SK-N-SH (cell line): ENCODE measurements at places on chromosomes 13 and 19.

DNA sequence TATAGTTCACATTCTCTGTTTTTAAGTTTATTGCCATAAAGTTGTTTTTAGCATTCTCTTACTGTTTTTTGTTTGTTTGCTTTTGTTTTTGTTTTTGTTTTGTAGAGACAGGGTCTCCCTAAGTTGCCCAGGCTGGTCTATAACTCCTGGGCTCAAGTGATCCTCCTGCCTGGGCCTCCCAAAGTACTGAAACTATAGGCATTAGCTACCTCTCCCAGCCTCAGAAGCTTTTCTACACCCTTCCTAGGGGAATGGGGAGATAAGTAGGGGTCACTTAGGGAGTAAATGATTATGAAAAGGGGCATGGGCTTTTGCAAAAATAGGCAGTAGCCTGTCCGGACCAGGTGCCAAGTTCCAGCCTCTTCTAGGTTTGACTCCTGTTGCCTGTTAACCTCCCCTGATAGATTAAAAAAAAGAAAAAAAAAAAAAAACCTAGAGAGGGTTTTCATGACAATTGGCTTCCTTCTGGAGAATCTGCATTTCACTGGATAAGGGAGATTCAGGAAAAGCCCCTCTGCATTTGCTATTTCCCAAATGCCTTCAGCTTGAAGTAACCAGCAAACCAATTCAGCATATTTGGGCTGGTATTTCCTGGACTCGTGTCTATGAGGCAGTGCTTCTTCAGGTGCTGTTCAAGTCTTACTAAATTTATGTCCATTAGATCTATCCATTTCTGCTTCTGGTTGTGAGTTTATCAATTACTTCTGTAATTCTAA is 216.8 kb downstream of the TM9SF2 start:
- no peak for DNase-seq
- no peak overlapping the region for H3K4me3 ChIP-seq
- no peaks in the 10 kb centered on the region for H3K27me3 ChIP-seq
- no peak overlapping the region for H3K27ac ChIP-seq
- H3K4me1 ChIP-seq, result no peaks in the 10 kb centered on the region
- no peaks in the 10 kb centered on the region for H3K36me3 ChIP-seq

GRCh38 chr19:44807162-44807561 is 1.7 kb upstream of the BCAM start:
- H3K4me1 ChIP-seq, result peaks cover 13% of the 10 kb centered on the region; the same call in 1 of the 2 replicates
- no peaks in the 10 kb centered on the region for H3K36me3 ChIP-seq
- peaks cover 50% of the 10 kb centered on the region for H3K27me3 ChIP-seq
- no peak overlapping the region for H3K4me3 ChIP-seq
- no peak overlapping the region for H3K27ac ChIP-seq

DNA sequence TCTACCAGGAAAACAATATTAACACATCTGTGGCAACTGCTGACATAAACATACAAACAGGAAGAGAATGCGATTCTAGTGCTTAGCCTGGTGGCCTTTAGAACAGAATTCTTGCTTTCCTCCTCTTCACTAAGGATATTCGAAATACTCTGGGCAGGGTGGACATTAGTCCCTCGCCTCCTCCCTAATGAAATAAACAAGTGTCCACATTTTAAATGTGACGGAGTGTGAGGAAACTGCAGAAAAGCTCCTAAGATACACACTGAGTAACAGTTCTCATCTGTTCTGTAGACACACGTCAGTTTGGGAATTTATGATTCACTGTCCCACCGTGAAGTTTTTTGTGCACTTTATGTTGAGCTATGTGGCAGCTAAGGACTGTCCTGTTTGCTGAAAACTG is 639 bp downstream of the STARD13 start:
- no peak for DNase-seq
- peak overlapping the region; percentile 59 for H3K4me3 ChIP-seq
- peaks cover 27% of the 10 kb centered on the region; the same call in 1 of the 2 replicates for H3K4me1 ChIP-seq
- H3K27ac ChIP-seq, result peak overlapping the region; percentile 93
- no peaks in the 10 kb centered on the region for H3K36me3 ChIP-seq

GRCh38 chr13:47896546-47896945 is 104.5 kb downstream of the SUCLA2 start:
- H3K4me3 ChIP-seq, result no peak overlapping the region
- H3K27ac ChIP-seq, result no peak overlapping the region
- no peaks in the 10 kb centered on the region for H3K36me3 ChIP-seq
- no peaks in the 10 kb centered on the region for H3K4me1 ChIP-seq

DNA sequence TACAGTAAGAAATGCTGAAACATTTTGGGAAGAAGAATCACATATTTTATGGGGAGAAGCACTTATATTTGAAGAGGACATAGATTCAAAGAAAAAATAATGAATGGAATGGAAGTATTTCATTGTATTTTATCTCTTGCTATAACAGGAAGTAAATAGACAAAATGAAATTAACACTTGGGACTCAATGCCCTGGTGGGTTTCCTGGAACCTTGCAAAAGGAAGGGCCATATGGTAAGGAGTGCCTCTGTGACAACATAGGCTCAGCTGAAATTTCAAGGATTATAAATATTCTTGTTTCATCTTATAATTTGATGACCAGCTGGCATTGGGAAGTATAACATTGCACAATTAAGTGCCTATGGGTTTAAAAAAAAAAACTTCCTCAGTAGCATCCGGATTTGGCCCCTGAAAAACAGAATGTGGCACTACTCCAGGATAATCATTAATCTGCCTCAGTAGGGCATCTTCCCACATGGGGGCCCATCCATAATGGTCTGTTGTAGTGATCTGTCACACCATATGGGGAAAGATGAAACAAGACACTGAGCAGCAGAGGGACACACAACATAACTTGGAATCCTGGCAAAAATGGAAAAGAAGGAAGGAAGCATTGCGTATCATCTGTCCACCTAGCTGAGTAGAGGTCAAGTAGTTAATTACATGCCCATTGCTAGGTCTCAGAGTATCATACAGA is 321.6 kb downstream of the NDFIP2 start:
- peak overlapping the region; percentile 69 for H3K27ac ChIP-seq
- H3K4me3 ChIP-seq, result no peak overlapping the region
- no peak for DNase-seq
- H3K4me1 ChIP-seq, result peaks cover 13% of the 10 kb centered on the region; the same call in 1 of the 2 replicates
- H3K27me3 ChIP-seq, result no peaks in the 10 kb centered on the region

- H3K27me3 ChIP-seq, result peaks cover 61% of the 10 kb centered on the region
- no peak for DNase-seq
- H3K36me3 ChIP-seq, result no peaks in the 10 kb centered on the region
- no peak overlapping the region for H3K4me3 ChIP-seq
Measured at GRCh38 chr19:35296644-35297514, 4.9 kb downstream of the MAG start.

DNA sequence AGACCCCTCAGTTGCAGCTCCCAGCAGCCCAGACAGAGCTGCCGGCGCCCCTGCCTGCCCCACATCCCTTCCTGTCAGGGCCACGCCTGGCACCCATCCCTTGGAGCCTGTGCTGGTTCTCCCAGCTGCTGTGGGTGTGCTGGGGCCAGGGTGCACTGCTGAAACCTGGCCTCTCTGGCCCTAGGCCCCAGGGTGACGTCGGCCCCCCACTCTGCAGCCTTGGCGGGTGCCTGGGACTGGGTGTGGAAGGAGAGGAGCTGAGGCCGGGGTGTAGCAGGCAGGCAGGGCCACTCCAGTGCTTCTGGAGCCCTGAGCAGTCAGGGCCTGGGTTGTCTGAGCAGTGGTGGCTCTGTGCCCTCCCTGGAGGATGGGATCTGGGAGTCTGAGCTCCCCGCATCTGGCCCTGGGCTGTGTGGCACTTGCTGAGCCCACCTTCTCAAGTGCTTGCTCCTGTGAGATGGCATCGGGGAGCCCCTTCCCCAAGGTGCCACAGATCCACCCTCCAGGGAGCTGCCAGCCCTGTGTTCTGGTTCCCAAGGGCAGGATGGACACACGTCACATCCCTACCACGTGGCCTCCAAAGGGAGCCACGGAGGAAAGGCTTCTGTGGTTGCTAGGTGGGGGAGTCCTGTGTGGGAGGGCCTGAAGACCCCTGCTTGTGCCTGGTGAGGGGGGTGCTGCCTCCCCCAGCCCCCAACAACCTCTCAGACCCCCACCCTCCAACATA is 5.2 kb downstream of the PLEKHJ1 start:
- 0 out of 2 replicates have a peak overlapping the region, but pooled peaks have one; percentile 11 for H3K27ac ChIP-seq
- no peaks in the 10 kb centered on the region for H3K27me3 ChIP-seq
- H3K36me3 ChIP-seq, result peaks cover 5% of the 10 kb centered on the region
- peaks cover 24% of the 10 kb centered on the region; the same call in 1 of the 2 replicates for H3K4me1 ChIP-seq

GRCh38 chr13:73997964-73998363 is 136.2 kb downstream of the KLF12 start:
- H3K4me1 ChIP-seq, result no peaks in the 10 kb centered on the region
- H3K4me3 ChIP-seq, result no peak overlapping the region
- H3K27ac ChIP-seq, result no peak overlapping the region
- no peak for DNase-seq
- no peaks in the 10 kb centered on the region for H3K27me3 ChIP-seq

GRCh38 chr13:27450921-27451471 is 632 bp upstream of the MTIF3 start:
- DNase-seq, result peak; percentile 54
- H3K4me1 ChIP-seq, result no peaks in the 10 kb centered on the region
- peak overlapping the region; percentile 81 for H3K4me3 ChIP-seq
- peak overlapping the region; percentile 99 for H3K27ac ChIP-seq
- H3K36me3 ChIP-seq, result 0 out of 2 replicates have a peak, but pooled peaks cover 2% of the 10 kb centered on the region

DNA sequence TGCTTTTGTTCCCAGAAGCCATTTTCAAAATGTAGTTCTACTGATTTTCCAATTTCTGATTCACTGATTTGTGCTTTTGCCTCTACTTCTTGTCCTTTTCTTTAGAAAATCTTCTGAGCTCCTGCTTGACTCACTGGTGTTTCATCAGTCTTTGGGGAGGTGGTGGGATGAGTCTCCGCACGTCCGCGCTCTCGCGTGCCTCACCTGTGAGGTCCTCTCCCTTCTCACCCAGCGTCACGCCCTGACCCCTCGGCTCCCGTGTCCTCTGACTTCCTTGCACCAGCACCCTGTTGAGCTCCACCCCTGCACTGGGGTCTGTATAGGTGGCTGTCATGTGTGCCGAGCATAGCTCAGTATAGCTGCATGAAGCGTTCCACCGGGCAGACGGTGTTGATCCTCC is 52.7 kb upstream of the MCF2L start:
- peaks cover 9% of the 10 kb centered on the region; the same call in 1 of the 2 replicates for H3K4me1 ChIP-seq
- no peak overlapping the region for H3K27ac ChIP-seq
- H3K4me3 ChIP-seq, result no peak overlapping the region
- no peaks in the 10 kb centered on the region for H3K27me3 ChIP-seq
- no peaks in the 10 kb centered on the region for H3K36me3 ChIP-seq
- DNase-seq, result no peak

- H3K27me3 ChIP-seq, result no peaks in the 10 kb centered on the region
- H3K4me3 ChIP-seq, result no peak overlapping the region
- DNase-seq, result no peak
- H3K27ac ChIP-seq, result no peak overlapping the region
- H3K36me3 ChIP-seq, result no peaks in the 10 kb centered on the region
- H3K4me1 ChIP-seq, result no peaks in the 10 kb centered on the region
Measured at GRCh38 chr13:50374517-50374916, 359.3 kb downstream of the KCNRG start.

DNA sequence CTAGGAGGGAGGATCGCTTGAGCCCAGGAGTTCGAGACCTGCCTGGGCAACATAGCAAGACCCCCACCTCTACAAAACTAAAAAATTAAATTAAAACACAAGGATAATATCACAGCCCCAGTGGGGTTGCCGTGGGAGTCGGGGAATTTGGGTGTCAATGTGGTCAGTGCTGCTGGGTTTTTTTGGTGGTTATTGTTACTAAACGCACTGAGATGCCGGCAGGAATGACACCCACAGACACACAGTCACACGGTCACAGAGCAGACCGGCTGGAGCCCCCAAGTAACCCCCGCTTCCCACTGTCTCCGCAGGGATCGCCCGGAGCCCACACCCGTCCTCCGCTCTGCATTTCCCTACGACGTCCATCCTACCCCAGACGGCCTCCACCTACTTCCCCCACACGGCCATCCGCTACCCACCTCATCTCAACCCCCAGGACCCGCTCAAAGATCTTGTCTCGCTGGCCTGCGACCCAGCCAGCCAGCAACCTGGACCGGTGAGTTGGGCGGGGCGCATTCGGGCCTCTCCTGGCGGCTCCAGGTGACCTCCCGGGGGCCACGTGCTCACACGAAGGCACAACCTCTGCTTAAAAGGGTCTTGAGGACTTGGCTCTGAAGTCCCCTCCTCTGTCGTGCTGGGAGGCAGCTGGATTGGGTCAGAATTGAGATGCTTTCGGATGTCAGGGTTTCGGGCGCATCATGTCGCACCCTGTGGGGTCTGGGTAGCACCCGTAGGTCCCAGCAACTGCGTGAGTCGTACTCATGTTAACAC is 28.0 kb downstream of the SMIM24 start:
- peaks cover 27% of the 10 kb centered on the region for H3K36me3 ChIP-seq
- H3K27ac ChIP-seq, result peak overlapping the region; percentile 97
- peak; percentile 22 for DNase-seq

GRCh38 chr13:75694722-75695121 is 58.6 kb downstream of the LMO7 start:
- H3K27me3 ChIP-seq, result no peaks in the 10 kb centered on the region
- no peak overlapping the region for H3K4me3 ChIP-seq
- H3K27ac ChIP-seq, result no peak overlapping the region
- peaks cover 9% of the 10 kb centered on the region; the same call in 1 of the 2 replicates for H3K4me1 ChIP-seq

GRCh38 chr13:19567820-19568534 is 6.6 kb upstream of the TPTE2 start:
- no peaks in the 10 kb centered on the region for H3K4me1 ChIP-seq
- no peak overlapping the region for H3K27ac ChIP-seq
- H3K27me3 ChIP-seq, result no peaks in the 10 kb centered on the region; the same call in 1 of the 2 replicates
- DNase-seq, result no peak

DNA sequence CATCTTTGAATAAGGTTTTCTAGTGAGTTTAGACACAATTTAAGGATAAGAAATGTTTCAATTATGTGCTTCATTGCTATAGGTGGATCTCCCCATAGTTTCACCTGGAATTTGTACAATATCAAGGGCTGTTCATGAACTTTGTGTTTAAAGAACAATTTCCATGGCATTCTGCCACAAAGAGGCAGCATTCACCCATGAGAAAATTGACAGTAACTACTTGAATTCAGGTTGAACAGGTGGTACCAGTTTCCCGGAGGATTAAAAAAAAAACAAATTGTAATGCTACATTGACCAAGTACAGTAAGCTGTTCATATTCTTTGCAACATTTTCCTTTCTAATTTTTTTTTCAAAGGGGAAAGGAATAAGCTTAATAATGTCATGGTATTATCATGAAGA is 9.1 kb downstream of the SLITRK5 start:
- peak overlapping the region; percentile 8; the same call in 1 of the 2 replicates for H3K4me3 ChIP-seq
- no peak overlapping the region for H3K27ac ChIP-seq
- H3K4me1 ChIP-seq, result no peaks in the 10 kb centered on the region
- DNase-seq, result peak; percentile 5
- peaks cover 35% of the 10 kb centered on the region for H3K27me3 ChIP-seq
- no peaks in the 10 kb centered on the region for H3K36me3 ChIP-seq

- no peak overlapping the region for H3K27ac ChIP-seq
- peaks cover 96% of the 10 kb centered on the region for H3K36me3 ChIP-seq
- no peak for DNase-seq
- no peaks in the 10 kb centered on the region for H3K27me3 ChIP-seq
Measured at GRCh38 chr13:102863590-102863989, 17.8 kb downstream of the ERCC5 start.

DNA sequence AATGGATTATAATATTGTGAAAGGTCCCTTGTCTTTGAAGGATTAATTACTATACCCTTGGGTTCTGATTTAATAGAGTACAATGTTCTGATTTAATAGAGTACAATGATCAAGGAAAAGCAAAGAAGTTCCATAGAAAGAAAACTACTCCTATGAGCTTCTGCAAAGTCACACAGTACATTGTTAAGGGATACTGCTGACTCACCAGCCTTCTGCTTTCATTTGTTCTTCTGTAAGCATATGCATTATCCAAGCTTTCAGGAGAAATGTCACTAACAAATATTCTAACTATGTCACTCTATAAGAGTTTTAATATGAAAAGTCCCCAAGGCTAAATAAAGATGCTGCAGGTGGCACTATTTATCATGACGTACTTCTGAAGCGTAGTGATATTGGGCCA is 396.7 kb downstream of the RFC3 start:
- no peaks in the 10 kb centered on the region for H3K36me3 ChIP-seq
- no peaks in the 10 kb centered on the region for H3K27me3 ChIP-seq
